ENCODE measurements at places on chromosomes 6 and 20. TPM values are rescaled to one million over a fixed set of nuclear protein-coding genes. Genes with fewer than 3 reads are reported as not detected.

The GGTLC1 gene
- total RNA-seq, result not detected

The CALHM6 gene
- not detected for total RNA-seq

The CAP2 gene
- 78.8 TPM for total RNA-seq

The MUCL3 gene
- 70.3 TPM for total RNA-seq

The GZF1 gene
- 9.6 TPM for total RNA-seq

The LAMA2 gene
- total RNA-seq, result 54.5 TPM

The SLC22A7 gene
- not detected for total RNA-seq

The RBM12 gene
- total RNA-seq, result 147 TPM

The ECT2L gene
- total RNA-seq, result not detected

The SSTR4 gene
- not detected for total RNA-seq

The DEFB112 gene
- total RNA-seq, result not detected

The GRIK2 gene
- 0.72 TPM for total RNA-seq

The PACRG gene
- 3.7 TPM for total RNA-seq
